ENCODE measurements at places on chromosomes 7 and 10.

- no peak for DNase-seq
Measured at GRCh38 chr10:35184527-35185171, 58.0 kb downstream of the CREM start.

DNA sequence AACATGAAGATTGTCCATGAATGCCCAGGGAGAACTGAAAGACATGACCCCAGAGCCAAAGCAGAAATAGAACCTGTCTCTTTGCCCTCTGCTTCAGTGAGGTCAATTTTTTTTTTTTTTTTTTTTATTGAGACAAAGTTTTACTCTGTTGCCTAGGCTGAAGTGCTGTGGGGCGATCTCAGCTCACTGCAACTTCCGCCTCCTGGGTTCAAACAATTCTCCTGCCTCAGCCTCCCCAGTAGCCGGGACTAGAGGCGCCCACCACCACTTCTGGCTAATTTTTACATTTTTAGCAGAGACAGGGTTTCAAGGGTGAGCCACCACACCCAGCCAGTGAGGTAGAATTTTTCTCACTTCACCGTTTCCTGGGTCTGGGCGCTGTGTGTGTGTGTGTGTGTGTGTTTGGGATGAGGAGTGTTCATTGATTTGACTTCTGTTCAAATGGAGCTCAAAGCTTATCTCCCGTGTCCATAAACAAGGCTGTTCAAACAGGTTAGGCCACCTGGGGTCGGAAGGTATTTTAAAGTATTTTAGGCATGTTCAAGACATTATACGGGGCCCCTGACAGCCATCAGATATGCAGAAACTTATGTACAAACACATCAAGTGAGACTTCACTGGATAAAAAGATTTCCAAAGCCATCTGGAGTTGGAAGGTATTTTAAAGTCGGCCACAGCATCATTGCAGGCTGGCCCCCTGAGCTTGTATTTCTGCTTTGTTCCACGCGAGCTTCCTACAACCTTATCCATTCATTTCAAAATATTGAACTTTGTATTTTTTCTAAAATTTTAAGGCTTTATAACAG, 93.8 kb downstream of the MAP3K8 start:
- no peak for DNase-seq

GRCh38 chr7:16889851-16890415, 8.2 kb upstream of the AGR3 start:
- DNase-seq = no peak

DNA sequence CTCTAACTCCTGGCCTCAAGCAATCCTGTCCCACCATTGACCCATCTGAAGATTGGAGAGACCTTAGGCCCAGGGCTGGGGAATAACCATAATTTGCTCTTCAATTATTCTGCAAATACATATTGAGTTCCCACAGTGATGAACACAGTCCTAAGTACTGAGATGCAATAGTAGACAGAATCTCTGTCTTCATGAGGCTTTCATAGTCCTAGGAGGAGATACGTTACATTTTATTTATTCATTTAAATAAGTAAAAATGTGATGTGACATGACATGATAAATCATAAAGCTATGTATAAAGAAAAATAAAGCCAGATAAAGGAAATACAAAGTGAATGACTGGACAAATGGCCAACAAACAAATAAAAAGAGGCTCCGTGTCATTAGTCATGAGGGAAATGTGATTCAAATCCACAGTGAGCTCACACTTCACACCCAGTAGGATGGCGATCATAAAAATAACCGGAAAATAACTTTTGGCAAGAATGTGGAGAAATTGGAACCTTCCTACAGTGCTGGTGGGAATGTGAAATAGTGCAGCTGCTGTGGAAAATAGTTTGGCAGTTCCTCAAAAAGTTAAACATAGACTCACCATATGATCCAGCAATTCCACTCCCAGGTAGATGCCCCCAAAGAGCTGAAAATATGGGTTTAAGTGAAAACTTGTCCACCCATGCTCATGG, 52.1 kb upstream of the JCAD start:
- DNase-seq = no peak

DNA sequence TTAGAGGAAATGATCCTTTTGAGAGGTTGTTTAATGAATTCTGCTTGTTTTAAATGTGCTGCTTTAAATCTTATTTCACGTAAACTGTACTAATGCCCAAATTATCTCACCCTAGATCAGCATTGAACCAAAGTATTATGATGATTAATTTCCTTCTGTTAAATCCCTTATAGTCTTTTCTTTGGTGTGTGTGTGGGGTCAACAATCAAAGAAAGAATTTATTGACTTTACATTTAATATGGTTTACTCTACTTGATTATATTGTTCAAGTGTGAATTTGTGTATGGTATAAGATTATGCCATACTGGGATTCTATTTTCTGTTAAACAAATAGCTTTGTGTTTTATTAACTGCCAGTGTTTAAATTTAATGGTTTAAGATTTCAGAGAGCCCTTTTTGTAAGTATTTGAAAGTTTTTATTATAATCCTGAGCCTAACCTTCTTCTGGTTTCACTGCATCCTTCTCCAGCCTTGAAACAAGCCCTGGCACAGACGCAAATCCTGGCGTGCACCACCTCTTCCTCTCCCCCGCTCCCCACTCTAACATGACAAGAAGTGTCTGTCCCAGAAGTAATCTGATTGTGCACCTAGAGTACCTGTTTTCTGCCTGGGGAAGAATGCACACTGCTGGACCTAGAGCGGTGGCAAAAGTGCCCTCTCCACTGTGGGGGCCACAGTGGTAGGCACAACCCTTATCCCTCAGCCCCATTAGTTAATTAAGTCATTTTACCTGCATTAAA, 70.6 kb downstream of the KAT6B start:
- no peak for DNase-seq

- DNase-seq = no peak
Measured at GRCh38 chr7:117827862-117828261, 45.4 kb downstream of the CTTNBP2 start.
